ENCODE measurements at places on chromosomes 4 and X.

GRCh38 chr4:104138116-104138515 lies 356.6 kb downstream of the CXXC4 start:
- no peak for DNase-seq

DNA sequence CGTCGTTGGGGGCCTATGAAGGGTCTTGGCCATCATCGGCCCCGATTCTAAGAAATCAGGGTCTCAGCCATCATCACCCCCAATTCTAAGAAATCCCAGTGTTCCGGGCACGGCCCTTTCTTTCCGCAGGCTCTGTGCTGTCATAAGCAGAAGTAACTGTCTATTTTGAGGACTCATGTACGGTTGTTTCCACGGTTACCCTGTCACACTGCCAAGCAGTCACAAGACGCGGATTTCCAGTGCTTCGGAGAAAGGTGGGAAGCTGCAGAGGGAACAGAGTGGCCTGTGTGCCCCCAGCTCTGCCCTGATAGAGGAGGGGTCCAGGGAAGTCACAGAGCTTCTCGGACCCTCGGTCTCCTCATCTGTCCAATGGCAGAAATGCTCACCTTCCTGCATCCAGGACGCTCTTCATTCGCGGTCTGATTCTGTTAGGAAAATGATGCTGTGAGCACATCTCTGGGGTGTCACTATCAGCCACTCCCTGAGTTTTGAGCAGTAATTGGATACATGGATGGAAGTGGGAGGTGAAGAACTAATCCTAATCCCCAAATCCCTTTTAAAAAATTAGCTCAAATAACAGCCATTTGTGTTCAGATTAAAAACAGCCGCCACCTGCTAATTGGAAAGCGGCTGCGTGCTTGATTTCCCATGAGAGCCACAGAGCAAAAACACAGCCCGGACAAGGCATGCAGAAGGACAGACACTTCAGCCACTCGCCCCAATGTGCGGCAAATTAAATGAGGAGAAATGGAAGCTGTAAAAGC lies 73.1 kb downstream of the WFS1 start:
- no peak for DNase-seq

- peak; percentile 42 for DNase-seq
These were observed 47.7 kb downstream of the DDX3X start for GRCh38 chrX:41381685-41382084.

DNA sequence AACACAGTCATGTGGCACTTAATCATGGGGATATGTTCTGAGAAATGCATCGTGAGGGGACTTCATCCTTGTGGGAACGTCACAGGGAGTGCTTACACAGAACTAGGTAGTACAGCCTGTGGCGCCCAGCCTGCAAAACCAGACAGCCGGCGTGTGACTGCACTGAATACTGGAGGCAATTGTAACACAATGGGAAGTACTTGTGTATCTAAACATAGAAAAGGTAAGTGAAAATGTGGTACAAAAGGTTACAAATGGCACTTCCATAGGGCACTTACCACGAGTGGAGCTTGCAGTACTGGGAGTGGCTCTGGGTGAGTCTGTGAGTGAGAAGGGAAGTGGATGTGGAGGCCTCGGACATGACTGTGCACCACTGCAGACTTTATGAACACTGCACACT lies 5.2 kb downstream of the TLR3 start:
- DNase-seq = no peak

GRCh38 chr4:152235718-152236117 lies 300.2 kb downstream of the FBXW7 start:
- DNase-seq = no peak

GRCh38 chr4:102335616-102336015 lies 9.7 kb downstream of the SLC39A8 start:
- DNase-seq = no peak

DNA sequence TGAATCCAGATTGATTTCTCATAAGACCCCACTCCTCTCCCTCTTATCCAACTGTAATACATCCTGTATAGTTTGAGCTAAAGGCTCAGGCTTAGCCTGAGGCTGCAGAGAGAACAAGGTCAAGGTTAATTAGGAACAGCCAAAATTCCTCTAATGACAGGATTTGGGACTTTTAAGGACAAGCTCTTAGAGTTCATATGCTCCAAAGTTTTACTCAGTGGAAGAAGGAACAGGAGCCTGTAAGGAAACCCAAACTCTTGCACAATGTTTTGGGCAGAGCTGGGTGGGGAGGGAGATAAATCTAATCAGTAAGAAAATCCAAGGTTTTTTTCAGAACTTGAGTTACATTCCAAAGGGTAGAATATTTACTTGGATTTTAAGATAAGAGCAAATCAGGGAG lies 238.8 kb downstream of the QDPR start:
- no peak for DNase-seq

- DNase-seq = no peak
These were observed 13.5 kb downstream of the HHIP start for GRCh38 chr4:144659447-144659846.

GRCh38 chr4:147749811-147750321 lies 18.0 kb downstream of the ARHGAP10 start:
- DNase-seq = no peak

GRCh38 chr4:185730387-185730786 lies 81.6 kb downstream of the SORBS2 start:
- DNase-seq = no peak

- DNase-seq = no peak
These were observed 282.7 kb downstream of the PTTG2 start for GRCh38 chr4:38242822-38243387.

DNA sequence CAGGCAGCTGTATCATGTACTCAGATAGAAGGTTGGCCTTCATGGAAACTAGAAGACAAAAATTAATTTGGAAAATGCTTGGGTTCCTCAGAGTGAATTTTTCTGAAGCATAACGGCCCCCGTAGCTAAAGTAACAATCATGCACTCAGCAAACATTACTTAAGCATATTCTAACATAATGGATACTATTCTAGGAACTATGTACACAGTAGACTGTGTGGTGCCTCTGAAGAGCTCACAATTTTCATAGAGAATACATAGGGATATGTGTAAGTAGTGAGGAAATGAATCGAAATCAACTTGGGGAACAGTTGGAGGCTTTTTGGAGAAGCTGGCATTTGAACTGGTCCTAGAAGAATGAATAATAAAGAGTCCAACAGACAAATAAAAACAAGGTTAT lies 1045.0 kb downstream of the GLUD2 start:
- no peak for DNase-seq

GRCh38 chrX:111302284-111302683 lies 32.0 kb upstream of the CAPN6 start:
- DNase-seq = no peak

DNA sequence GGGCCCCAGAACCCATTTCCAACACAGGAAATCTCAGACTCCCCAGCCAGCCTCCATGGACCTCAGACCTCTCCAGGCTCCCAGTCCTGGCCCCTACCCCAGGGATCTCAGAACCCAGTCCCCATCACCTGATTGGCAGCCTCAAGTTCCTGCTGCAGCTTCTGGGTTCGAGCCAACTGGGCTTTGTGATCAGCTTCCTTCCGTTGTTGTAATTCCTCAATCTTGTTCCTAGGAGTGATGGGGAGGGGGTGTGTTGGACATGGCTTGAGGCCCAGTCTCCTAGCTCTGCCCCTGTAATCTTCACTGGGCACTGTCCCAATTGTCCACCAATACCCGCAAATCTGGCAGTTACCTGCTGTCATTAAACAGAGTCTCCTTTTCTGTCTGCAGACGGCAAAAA lies 12.6 kb downstream of the GRIPAP1 start:
- DNase-seq = no peak

DNA sequence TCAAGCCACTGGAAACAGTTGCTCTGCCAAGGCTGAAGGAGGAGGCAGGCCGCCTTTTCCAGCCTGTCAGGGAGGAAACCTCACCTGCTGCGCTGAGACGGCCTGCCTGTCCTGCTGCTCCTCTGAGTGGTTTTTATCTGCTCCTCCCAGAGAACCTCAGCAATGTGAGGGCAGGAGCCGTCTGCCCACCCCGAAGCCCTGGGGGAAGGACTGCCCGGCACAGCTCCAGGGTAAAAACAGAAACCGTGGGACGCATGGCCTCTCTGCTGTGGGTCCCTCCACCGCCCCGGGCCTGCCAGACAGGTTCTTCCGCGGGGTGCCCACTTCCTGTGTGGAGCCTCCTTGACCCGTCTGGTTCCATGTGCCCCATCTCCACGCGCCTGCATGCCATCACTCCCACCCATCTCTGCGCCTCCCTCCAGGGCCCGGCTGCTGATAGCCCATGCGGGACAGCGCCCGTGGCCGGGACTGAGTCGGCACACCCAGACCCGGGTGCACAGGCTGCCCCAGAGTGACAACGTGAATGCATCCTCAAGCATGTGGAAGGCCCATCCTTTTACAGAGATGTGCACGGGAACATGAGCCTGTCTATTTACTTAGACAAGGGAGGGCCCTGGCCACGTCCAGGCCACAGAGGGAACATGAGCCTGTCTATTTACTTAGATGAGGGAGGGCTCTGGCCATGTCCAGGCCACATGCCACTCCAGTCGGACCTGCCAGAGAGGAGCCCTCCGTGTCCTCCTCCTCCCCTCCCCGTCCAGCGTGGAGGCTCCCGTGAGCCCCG lies 4.0 kb upstream of the SLC49A3 start:
- DNase-seq = no peak

DNA sequence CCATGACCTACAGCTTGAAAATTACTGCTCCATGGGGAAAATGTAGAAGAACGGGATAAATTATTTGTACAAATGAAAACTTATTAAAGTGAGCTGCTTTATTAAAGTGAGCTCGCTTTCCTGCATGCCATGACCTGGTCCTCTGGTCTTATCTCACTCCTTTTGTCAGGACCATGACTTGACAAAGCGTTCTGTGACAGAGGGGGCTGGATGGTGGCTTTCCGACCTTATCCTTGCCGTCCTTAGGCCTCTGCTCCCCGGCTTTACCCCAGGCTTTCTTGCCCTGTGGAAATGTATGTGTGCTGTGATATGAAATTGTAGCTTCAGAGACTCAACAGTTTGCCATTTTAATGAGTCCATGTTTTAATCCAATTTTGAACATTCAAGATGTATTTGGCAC lies 44.0 kb upstream of the FBXW7 start:
- no peak for DNase-seq

GRCh38 chr4:169437299-169438047 lies 166.7 kb upstream of the SH3RF1 start:
- no peak for DNase-seq

- DNase-seq = no peak
These were observed at the start of gene NUDT10 for GRCh38 chrX:51332188-51332942. NUDT10 (plus strand) TSS chrX:51332822; CDS start chrX:51332966, 144 bp downstream.

- DNase-seq = no peak
These were observed 86.7 kb downstream of the AKAP4 start for GRCh38 chrX:50114113-50114512.

DNA sequence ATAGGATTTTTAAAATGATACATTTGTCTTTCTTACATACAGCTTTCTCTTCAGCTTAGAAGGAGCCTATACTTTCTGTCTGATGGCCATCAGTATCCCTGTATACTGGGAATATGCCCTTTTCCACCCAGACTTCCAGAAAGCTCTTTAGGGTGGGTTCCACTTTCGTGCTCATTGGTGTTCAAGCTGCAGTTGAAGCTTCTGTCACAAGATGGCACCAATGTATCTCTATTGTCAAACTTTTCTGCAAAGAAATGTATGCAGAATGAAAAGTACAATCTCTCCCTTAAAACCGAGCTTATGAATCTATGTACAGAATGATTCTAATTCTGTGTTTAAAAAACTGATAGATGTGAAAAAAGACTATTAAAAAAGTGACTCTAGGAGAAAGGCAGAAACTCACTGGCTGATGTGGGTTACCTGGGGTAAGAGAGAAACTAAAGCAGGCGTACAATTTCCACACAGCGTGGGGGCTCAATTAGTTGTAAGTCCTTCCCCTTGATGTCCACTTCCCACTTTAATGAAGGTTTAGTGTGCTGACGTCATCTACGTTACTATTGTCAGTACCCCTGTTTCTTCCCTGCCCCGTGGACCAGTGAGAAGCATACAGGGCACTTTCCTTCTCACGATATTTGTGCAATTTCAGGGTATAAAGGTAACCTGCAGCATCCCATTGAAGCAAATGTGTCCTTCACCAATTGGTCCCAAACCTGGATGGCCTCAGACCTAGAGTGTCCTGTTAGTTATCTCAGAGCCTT lies 57.3 kb upstream of the TCEAL2 start:
- DNase-seq = peak; percentile 9

DNA sequence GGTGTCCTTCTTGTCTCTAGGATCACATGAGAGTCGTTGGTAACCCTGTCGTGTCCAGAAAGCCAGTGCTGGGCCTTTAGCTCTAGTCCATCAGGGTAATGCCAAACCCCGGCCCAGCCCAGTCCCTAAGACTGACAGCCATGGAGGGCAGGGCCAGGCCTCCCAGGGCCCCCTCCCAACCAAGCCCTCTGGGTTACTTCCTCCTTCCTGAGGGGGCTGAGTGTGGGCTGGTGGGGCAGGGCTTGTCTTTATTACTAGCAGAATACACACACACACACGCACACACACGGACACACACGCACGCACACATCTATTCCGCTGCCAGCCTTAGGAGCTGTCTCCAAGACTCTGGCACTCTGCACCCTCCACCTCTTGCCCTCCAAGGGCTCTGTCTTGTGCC lies 35.6 kb upstream of the CDKN2AIP start:
- DNase-seq = no peak

DNA sequence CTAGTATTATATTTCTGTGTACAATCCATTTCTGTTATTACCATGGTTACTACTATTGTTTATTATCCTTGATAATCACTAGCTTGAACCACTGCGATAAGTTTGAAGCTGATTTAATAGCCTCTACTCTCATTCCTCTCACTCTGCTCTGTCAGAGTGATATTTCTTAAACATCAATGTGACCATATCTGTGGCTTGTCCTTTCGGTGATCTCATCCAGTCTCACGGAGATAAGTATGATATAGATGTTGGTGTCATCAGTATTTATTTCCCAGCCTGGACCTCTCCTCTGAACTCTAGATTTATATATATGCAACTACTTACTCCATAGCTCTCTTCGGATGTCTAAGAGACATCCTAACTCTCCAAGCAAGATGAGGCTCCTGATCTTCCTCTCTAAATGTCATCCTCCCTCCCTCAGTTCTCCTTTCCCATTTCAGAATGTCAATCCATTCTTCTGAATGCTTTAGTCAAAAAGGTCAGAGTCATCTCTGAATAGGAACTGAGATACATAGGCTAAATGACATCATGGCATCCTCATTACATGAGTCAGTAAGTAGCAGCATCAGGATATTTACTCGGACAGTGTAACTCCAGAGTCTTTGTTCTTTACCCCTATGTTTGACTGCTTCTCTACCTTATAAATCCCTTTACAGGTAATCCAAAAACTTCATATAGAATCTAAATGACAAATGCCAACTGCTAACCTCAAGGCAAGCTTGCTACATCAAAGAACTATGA lies 129.5 kb downstream of the PACRGL start:
- DNase-seq = no peak

- peak; percentile 36 for DNase-seq
These were observed 1040.3 kb upstream of the PCDH10 start for GRCh38 chr4:132108784-132109183.

GRCh38 chr4:159006202-159006601 lies 96.7 kb upstream of the RAPGEF2 start:
- DNase-seq = no peak

- no peak for DNase-seq
These were observed 57.1 kb downstream of the CCDC149 start for GRCh38 chr4:24855741-24856140.

Data from GM04504 (cell line).